EH (cell line): ENCODE measurements at places on chromosomes 13 and 19.

DNA sequence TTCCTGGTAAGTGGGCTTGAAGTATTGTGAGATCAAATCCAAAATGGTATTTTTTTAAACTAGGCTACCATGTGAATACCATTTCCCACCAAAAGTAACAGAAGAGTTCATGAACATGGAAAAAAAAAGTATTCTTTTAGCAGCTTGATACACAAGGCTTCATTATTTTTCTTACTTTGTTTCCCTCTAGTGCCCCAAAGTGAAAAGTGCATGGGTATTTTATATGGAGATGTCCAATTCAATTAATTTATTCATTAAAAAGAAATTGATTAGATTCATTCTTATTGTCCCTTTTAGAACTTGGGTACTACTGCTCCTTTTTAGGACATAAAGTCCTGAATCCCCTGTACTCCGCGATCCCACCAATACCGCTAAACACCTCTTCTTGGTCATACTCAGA is 28.6 kb upstream of the SCEL start:
- DNase-seq: peak; percentile 7

- peak; percentile 16 for DNase-seq
These were observed 575.8 kb downstream of the DACH1 start for GRCh38 chr13:71290963-71291841.

DNA sequence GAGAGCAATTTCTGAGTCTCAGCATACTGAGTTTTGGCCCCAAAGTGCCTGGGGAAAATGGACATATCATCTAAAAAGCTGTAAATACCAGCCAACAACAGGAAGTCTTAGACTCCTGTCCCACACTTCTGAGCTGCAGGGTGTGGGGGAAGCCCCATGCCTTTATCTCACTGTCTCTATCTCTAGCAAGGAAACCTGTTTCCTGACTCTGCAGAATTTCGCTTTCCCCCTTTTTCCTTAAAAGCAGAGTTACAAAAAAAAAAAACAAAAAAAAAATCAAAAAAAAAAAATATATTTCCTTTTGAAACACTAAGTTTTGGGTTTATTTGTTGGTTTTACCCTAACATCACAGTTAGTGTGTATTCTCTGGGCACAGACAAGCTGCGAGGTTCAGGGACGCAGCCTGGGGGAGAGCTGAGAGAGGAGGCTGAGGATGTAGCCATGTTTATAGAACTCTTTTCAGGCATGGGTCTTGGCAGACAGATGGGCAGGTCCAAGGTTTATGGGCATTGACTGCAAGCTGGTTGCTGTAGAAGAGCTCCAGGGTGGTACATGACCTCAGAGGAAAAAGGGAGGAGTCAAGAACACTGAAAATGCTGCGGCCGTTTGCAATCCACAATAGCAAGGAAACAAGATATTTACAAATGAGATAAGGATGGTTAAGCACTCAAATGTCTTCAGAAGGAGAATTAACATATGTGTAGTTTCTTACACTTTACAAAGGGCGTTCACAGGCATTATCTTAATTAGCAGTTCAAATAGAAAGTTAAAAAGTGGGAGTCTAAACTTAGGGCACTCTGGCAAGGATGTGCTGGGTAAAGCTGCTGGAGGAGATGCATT is 4.9 kb downstream of the MBNL2 start:
- peak; percentile 42 for DNase-seq

- peak; percentile 45 for DNase-seq
These were observed 3.0 kb upstream of the SLC6A16 start for GRCh38 chr19:49327878-49328544.

DNA sequence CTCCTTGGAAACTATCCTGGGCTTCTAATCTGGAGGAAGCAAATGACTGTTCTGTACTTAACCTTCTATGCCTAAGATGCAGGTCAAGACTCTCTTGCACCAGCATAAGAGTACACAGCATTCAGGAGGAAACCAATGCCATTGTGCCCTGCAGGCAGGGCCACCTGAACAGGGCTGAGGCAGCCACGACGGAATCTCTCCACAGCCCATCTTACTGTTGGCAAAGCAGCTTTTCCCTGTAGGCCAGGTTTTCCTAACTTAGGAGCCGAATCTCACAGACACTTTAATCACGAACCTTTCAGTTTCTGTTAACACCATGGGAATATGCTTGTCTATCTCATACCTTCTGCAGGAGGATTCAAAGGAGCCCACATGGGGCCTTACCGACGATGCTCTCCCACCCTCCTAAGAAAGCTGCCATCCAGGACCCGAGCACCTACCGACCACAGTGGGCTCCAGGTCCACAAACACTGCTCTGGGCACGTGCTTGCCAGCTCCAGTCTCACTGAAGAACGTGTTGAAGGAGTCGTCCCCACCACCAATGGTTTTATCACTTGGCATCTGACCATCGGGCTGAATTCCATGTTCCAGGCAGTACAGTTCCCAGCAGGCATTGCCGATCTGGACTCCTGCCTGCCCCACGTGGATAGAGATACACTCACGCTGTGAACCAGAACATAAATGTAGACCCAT is 2.6 kb downstream of the TUBA3C start:
- no peak for DNase-seq

- DNase-seq: peak; percentile 46
These were observed 120.8 kb upstream of the ZNF507 start for GRCh38 chr19:32224371-32225244.

DNA sequence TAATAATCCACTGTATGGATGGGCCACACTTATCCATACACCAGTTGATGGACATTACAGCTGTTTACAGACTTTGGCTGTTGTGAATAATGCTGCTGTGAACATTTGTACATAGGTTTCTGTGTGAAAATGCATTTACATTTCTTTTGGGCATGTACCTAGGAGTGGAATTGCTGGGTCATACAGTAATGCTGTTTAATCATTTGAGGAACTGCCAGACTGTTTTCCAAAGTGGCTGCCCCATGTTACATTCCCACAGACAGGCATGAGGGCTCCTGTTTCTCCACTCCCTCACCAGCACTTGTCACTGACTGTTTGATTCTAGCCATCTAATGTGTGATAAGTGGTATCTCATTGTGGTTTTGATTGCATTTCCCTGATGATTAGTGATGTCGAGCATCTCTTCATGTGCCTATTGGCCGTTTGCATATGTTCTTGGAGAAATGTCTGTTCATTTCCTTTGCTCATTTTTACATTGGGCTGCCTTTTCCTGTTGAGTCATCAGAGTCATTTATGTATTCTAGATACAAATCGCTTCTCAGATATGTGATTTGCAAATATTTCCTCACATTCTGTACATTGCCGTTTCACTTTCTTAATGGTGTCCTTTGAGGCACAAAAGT is 12.8 kb downstream of the TMEM255B start:
- DNase-seq: peak; percentile 46

DNA sequence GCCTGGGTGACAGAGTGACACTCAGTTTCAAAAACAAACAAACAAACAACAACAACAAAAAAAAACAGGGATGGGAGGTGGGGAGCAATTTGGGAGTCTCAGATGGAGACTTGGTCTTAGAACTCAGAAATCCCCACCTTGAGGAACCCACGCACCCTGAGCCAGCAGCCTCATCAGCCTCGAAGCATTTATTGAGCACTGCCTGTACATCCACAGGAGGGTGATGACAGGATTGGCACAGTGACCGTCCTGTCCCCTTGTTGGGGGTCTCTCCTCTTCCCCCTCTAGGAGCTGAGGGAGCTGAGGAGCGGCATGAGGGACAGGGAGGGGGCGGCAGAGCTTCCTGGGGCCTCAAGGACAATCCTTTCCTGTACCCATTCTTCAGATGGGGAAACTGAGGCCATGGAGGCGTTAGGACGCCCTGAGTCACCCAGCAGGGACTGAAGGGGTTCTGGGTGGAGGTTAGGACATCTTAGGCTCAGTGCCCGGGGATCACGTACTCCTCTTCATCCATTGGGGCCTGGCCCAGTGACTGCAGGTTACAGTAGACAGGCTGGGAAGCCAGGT is 5.6 kb downstream of the GDF15 start:
- DNase-seq: no peak

DNA sequence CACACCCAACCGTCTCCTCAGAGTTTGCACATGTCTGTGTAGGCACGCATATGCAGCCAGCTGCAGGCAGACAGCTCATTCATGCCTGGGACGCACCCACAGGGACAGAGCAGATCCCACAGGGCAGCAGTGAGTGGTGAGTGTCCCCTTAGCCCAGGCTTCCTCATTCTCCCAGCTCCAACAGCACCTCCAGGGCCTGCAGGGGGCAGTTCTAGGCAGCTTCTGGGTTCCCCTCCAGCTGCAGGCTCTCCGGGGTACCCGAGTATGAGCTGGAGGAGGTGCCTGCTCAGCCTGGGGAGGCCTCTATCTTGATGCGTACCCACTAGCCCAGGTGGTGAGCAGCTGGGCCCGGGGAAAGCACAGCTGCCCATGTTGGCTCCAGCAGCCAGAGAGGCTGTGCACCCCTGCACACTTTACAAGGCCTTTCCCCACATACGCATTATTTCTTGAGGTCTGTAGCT is 1.3 kb upstream of the SHANK1 start:
- DNase-seq: peak; percentile 83

DNA sequence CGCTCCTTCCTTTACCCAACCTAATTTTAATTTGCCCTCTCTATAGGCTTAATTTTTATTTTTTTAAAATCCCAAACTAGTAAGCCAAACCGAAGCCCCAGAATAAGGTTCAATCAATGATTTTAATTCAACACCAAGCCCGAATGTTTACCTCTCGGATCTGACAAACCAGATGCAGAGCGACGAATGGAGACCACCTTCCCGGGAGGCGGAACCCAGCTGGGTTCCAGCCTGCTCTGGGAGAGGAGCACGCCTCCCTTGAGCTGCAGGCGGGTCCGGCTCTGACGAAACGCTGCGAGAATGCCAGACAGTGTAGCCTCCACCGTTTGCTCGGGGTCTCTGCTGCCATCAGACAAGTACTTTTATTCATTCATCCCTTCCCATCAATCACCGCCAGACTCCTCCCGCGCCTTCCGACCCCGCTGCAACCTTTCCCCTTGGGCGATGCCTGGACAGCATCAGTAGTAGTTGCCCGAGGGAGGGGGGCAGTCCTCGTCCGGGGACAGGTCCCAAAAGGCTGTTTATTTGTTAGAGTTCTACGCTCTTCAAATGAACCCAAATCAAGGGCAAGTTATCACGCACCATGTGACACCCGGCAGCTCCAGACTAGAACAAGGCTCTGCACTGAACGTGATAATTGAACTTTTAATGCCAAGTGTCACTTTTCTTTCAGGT is 752 bp upstream of the EDNRB start:
- no peak for DNase-seq

DNA sequence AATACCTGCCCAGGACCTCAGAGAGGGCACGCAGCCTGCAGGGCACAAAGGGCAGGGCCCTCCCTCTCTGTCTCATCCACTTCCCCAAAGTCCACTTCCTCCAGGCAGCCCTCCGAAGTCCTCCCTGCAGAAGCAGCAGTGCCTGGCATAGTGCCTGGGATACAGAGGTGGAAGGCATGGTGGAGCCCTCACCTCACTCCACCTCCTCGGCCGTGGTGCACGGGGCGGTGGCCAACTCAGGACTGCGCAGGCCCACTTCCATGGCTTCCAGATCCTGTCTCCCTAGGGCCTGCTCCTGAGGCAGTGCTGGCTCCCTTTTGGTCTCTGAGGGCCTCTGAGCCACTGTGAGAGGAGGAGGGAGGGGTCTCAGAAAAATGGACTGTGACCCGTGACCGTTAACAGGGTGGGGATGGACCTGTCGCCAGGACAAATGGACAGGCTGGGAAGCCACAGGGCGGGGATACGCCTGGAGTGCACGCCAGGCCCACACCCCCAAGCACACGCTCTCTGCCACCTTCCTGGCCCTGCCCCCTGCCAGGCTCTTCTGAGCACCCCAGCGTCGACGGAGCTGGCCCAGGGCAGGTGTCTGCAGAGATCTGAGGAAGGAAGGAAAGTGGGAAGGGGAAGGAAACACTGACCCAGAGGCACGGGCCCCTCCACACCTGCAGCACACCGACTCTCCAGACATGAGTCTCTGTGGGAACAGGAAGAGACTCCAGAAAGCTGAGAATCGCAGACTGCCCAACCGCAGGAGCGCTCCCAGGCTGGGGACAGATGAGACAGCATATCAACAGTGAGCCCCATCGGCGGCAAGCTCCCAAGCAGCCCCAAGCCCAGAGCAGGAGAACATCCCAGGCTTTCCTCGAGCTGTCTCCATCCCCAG is 8.4 kb downstream of the REXO1 start:
- no peak for DNase-seq

GRCh38 chr19:55493052-55493644 is 4.9 kb downstream of the SSC5D start:
- DNase-seq: peak; percentile 89

DNA sequence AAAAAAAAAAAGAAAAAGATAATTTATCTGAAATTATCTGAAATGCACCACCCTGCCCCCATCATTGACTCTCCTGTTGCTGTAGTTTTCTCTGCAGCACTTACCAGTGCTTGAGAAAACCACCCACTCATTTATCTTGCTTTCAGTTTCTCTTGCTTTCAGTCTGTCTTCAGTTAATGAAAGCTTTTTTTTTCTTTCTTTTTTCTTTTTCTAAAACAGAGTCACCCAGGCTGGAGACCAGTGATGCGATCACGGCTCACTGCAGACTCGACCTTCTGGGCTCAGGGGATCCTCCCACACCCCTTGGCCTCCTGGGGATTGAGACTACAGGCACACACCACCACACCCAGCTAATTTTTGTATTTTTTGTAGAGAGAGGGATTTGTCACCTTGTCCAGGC is 4.3 kb upstream of the ACP5 start:
- peak; percentile 20 for DNase-seq

GRCh38 chr13:23786607-23787006 is 102.6 kb downstream of the MIPEP start:
- no peak for DNase-seq

GRCh38 chr13:97339019-97339987 is 94.7 kb upstream of the RAP2A start:
- DNase-seq: peak; percentile 96

- DNase-seq: no peak
These were observed 2.7 kb downstream of the CCDC9 start for GRCh38 chr19:47258895-47259555.

DNA sequence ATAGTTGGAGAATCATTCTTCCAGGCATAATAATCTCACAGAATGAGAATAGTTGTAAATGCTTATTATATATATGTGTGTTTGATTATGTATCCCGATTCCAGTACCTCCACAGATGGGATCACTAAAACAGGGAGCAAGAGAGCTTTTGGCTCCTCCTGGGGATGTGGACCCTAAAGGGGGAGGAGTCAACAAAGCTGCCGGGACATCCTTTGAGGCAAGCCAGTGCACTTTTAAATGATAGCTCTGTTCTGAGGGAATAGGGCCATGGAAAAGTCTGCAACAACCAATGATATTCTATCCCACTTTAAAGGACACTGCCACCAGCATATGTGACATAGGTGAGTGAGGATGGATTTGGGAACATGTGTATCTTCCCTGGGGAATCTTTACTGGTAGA is 40.8 kb downstream of the SLITRK5 start:
- no peak for DNase-seq

DNA sequence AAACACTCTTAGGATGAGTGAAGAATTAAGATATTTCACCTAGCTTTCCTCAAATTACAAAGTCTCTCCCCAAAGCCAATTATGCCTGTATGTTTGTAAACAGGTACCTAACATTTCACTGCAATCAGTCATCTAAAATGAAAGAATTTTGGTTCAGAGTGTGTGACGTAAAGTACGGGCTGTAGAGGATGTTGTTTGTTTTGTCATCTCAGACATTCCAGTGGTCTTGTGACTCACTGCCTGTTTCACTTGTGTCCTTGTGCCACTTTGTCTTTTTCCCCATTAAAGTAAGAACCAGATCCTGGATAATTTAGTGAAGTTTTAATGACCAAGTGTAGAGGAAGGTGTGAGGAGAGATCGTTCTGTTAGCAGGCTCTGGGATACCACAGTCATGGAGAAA is 28.6 kb upstream of the EID2 start:
- DNase-seq: peak; percentile 53

GRCh38 chr13:54945973-54946372 is 1917.4 kb downstream of the OLFM4 start:
- DNase-seq: no peak

- no peak for DNase-seq
These were observed 8.3 kb downstream of the ZNF160 start for GRCh38 chr19:53094754-53095575.
